Naive thymus-derived CD4-positive, alpha-beta T cell (primary cell): ENCODE measurements at places on chromosomes 11 and 22.
A peak's percentile ranks its signal among the peaks of the same experiment; 100 is the strongest.

- H3K27me3 ChIP-seq, result no peaks in the 10 kb centered on the region
- peak within 1 kb of the TSS; percentile 82 for H3K4me3 ChIP-seq
Observed at GRCh38 chr22:19291580-19292457, at the start of gene CLTCL1. Gene CLTCL1 (minus strand): TSS chr22:19291719. CDS start chr22:19291641, 78 bp downstream.

- no peak for DNase-seq
- H3K36me3 ChIP-seq, result no peaks in the 10 kb centered on the region
- H3K27ac ChIP-seq, result no peak overlapping the region
Observed at GRCh38 chr22:50713571-50714056, 24.4 kb upstream of the ACR start.

DNA sequence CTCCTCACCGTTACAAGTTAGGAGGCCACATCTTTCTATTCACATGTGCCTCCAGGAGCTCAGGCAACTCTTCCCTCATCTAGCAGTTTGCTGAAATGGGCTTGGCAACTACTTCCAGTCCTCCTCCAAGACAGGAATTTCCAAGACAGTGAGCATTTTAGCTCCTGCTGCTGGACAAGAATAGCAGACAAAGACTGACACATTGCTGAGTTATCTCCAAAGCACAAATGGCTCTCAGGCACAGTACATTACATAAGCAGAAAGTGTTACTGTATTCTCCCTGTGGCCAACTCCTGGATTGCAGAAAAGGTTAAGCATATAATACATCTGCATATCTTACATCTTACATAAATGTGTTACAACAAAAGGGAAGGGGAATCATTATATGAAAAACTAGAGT lies 83.2 kb upstream of the POU2AF2 start:
- no peak overlapping the region for H3K27ac ChIP-seq
- H3K4me3 ChIP-seq, result no peak overlapping the region
- no peaks in the 10 kb centered on the region for H3K27me3 ChIP-seq
- H3K36me3 ChIP-seq, result no peaks in the 10 kb centered on the region
- DNase-seq, result no peak

DNA sequence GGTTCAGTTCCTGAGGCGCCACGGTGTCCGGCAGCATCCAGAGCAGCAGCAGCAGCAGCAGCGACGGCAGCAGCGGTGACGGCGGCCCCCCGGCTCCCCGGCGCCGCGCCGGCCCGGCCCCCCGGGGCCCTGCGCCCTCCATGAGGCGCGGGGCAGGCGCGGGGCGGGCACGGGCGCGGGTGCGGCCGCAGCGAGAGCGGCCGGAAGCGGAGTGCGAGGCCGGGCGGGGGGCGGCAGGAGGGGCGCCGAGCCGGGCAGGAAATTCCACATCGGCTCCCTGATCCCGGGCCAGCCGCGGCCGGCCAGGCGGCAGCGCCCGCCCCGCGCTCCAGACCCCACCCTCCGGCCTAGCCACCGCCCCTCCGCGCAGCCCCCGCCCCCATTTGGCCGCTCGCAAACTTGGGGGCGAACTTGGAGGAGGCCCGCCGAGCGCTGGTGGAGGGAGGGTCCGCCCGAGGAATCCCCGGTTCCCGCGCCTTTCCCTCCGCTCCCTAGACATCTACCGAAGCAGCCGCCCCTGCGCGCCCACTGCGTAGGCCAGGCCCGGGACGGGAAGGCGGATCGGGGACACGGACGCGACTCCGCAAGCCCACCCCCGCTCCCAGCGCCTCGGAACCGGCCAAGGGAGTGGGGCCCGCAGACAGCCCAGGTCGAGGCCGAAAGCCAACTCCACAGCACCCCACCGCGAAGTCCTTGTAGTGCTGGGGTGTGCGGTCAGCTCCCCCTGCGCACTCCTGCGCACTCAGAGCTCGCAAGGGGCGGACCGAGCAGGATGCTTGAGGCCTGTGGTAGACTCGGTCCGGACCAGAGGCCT lies at the start of gene SCARF2:
Gene SCARF2, minus strand, starts transcription at position 213 of the 814 bp plus-strand sequence. Its CDS starts 71 bp downstream, at position 142.
- H3K4me1 ChIP-seq, result peaks cover 11% of the 10 kb centered on the region
- DNase-seq, result no peak
- no peak within 1 kb of the TSS for H3K27ac ChIP-seq
- peaks cover 19% of the 10 kb centered on the region for H3K36me3 ChIP-seq
- peaks cover 23% of the 10 kb centered on the region for H3K27me3 ChIP-seq
- peak within 1 kb of the TSS; percentile 48 for H3K4me3 ChIP-seq

GRCh38 chr11:45961751-45962240 lies 39.3 kb downstream of the LARGE2 start:
- H3K36me3 ChIP-seq, result peaks cover 14% of the 10 kb centered on the region
- no peak overlapping the region for H3K27ac ChIP-seq
- no peaks in the 10 kb centered on the region for H3K27me3 ChIP-seq

GRCh38 chr11:126477535-126478305 lies 122.2 kb downstream of the ST3GAL4 start:
- no peaks in the 10 kb centered on the region for H3K27me3 ChIP-seq
- no peaks in the 10 kb centered on the region for H3K36me3 ChIP-seq
- no peak overlapping the region for H3K27ac ChIP-seq
- peak; percentile 20 for DNase-seq
- no peak overlapping the region for H3K4me3 ChIP-seq
- H3K4me1 ChIP-seq, result peaks cover 13% of the 10 kb centered on the region

- peaks cover 4% of the 10 kb centered on the region for H3K4me1 ChIP-seq
Observed at GRCh38 chr11:124080327-124081001, 34.8 kb upstream of the VWA5A start.

DNA sequence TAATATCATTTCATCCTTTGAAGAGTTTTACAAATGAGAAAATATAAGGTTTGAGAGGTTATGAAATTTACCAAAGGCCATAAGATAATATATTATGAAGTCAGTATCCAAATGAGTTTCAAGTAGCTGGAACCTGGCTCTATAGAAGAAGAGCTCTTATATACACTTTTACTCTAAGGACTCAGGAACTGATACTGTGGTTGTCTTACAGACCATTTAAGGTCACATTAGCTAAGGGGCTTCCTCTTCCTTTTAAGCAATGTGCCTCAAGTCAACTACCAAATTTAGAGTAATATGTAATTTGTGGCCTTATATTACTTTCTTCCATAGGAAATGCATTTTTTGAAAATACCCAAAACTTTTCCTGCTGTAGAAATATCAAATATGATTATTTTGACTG lies 369.3 kb downstream of the DLG2 start:
- no peaks in the 10 kb centered on the region for H3K4me1 ChIP-seq
- no peak for DNase-seq
- H3K27ac ChIP-seq, result no peak overlapping the region
- no peaks in the 10 kb centered on the region for H3K27me3 ChIP-seq
- no peaks in the 10 kb centered on the region for H3K36me3 ChIP-seq

- H3K4me3 ChIP-seq, result no peak overlapping the region
- H3K27ac ChIP-seq, result no peak overlapping the region
- DNase-seq, result peak; percentile 29
- H3K36me3 ChIP-seq, result peaks cover 72% of the 10 kb centered on the region
- no peaks in the 10 kb centered on the region for H3K27me3 ChIP-seq
Observed at GRCh38 chr11:126194121-126194543, 17.3 kb downstream of the RPUSD4 start.

DNA sequence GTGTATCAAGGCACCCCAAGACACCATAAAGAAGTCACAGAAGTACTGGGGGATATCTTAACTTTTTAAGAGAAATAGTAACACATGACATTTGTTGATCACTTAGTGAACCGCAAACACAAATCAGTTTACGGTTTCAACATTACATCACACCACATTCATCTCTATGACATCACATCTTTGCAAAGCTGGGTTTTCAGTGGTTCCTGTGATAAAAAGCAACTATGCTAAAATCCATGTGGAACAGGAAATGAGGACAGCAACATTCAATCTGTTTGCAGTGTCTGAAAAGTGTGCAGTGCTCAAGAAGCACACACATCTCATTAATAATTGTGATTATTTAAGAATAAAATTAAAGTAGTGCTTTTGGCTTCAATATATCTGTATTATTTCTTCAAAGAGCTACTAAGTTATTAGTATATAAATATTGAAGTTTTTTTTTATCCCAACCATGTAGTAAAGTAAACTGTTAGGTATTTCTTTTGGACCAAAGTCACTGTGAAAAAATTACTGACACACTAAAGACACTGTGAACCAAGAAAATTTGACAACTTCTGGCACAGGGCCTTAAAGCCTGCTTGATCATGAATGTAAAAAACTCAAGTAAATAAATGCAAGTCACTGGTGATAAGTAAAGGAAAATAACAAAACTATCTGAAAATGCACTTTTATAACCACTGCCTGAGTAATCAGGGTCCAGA lies 156.0 kb upstream of the SOX6 start:
- no peaks in the 10 kb centered on the region for H3K36me3 ChIP-seq
- H3K4me3 ChIP-seq, result no peak overlapping the region
- H3K4me1 ChIP-seq, result no peaks in the 10 kb centered on the region
- H3K27ac ChIP-seq, result no peak overlapping the region
- H3K27me3 ChIP-seq, result no peaks in the 10 kb centered on the region

- DNase-seq, result no peak
- H3K27me3 ChIP-seq, result no peaks in the 10 kb centered on the region
- H3K4me3 ChIP-seq, result no peak overlapping the region
Observed at GRCh38 chr11:95108159-95108611, 18.5 kb downstream of the ENDOD1 start.

DNA sequence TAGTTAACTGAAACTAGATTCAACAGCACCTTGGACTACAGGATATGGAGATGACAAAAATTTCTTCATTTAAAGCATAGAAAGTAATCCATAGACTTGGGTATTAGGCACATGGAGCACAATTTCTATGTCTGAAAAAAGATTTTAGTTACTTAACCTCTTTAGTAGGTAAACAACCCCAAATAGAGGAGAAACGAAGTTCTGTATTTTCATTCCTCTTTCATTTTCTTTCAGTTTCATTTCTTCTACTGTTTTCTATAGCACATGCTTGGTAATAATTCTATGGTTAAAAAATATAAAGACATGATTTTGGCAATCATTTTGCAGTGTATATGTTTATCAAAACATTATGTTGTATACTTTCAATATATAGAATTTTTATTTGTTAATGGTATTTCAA lies 99.5 kb downstream of the CASP12 start:
- no peaks in the 10 kb centered on the region for H3K36me3 ChIP-seq
- peak overlapping the region; percentile 45 for H3K4me3 ChIP-seq
- no peak for DNase-seq
- H3K27ac ChIP-seq, result peak overlapping the region; percentile 34

- peaks cover 53% of the 10 kb centered on the region for H3K4me1 ChIP-seq
- DNase-seq, result no peak
- peak overlapping the region; percentile 80 for H3K27ac ChIP-seq
- H3K36me3 ChIP-seq, result no peaks in the 10 kb centered on the region
Observed at GRCh38 chr11:1853376-1854131, 670 bp downstream of the LSP1 start.

- no peak overlapping the region for H3K27ac ChIP-seq
- H3K36me3 ChIP-seq, result no peaks in the 10 kb centered on the region
- H3K4me3 ChIP-seq, result peak overlapping the region; percentile 40
- H3K4me1 ChIP-seq, result no peaks in the 10 kb centered on the region
- no peaks in the 10 kb centered on the region for H3K27me3 ChIP-seq
Observed at GRCh38 chr22:39348909-39349505, 784 bp upstream of the SYNGR1 start.

- no peak overlapping the region for H3K4me3 ChIP-seq
- no peaks in the 10 kb centered on the region for H3K27me3 ChIP-seq
- H3K4me1 ChIP-seq, result no peaks in the 10 kb centered on the region
- no peaks in the 10 kb centered on the region for H3K36me3 ChIP-seq
Observed at GRCh38 chr11:79193663-79194310, 247.0 kb downstream of the TENM4 start.

- no peak for DNase-seq
- H3K36me3 ChIP-seq, result peaks cover 6% of the 10 kb centered on the region
- peaks cover 21% of the 10 kb centered on the region for H3K4me1 ChIP-seq
Observed at GRCh38 chr11:70272009-70272408, 1.5 kb downstream of the PPFIA1 start.

DNA sequence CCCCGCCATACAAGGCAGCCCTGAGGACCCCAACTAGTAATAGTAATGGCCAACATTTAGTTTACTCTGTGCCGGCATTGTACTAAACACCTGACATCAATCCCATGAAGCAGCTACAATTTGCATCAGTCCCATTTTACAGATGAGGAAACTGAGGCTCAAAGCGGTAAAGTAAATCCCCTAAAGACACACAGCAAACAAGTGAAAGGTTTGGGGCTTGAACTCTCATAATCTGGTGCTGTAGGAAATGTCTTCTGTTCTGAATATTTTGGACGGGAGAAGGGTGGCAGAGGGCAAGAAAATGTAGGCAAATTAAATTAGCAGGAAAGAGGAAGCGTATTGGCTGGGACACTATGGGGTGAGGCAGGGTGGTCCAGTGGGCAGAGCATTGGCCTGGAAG lies 160.3 kb upstream of the SYT13 start:
- no peaks in the 10 kb centered on the region for H3K27me3 ChIP-seq
- H3K36me3 ChIP-seq, result no peaks in the 10 kb centered on the region
- no peak overlapping the region for H3K4me3 ChIP-seq
- no peak for DNase-seq

DNA sequence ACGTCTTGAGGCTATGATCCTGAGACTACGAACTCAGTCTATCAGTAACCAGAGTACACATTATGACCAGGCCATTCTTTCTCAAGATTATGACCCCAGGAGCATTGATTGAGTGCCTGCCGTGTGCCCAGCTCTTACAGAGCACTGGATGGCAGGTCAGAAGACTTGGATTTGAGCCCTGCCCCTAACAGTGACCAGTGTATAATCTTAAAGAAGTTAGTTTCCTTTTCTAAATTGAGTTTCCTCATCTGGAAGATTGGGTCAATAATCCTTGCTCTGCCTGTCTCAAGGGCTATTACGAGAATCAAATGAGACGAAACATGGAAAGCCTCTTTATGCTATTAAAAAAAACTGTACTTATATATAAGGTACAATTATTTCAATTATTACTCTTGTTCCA lies 38.2 kb downstream of the SLCO2B1 start:
- no peaks in the 10 kb centered on the region for H3K4me1 ChIP-seq
- no peak overlapping the region for H3K4me3 ChIP-seq
- DNase-seq, result no peak
- no peaks in the 10 kb centered on the region for H3K27me3 ChIP-seq

DNA sequence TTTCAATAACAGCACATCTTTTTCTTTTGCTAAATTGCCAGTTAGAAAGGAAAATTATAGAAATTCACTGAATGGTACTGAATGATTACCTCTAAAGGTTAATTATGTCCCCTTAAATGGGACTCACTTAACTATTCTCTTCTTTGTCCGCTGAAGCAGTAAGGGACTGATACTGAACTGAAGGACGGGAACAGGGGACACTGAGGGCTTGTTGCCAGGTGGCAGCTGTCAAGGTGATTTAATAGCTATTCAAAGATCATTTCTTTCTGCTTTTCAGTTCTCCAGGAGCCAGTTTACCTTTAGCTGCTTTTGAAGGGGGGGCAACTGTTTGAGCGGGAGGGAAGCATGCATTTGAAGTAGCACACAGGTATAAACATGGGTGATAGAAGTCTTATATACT lies 325.4 kb upstream of the CCDC90B start:
- DNase-seq, result no peak
- H3K27ac ChIP-seq, result no peak overlapping the region
- H3K36me3 ChIP-seq, result no peaks in the 10 kb centered on the region
- H3K27me3 ChIP-seq, result no peaks in the 10 kb centered on the region

DNA sequence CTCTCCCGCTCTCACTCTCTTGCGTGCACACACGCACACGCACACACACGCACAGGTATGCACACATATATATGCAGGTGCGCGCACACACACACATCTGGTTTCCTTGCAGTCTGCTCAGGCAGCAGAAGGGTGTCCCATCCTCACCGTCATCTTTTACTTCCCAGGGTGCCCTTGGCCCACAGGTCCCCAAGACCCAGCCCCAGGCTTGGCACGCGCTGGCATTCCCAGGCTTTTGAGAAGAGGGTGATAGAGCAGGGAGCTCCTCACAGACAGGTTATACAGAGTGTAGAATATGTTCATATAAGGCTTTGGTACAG lies 52.0 kb upstream of the SPATA19 start:
- H3K36me3 ChIP-seq, result no peaks in the 10 kb centered on the region
- H3K4me3 ChIP-seq, result no peak overlapping the region
- H3K27ac ChIP-seq, result no peak overlapping the region
- H3K4me1 ChIP-seq, result no peaks in the 10 kb centered on the region
- H3K27me3 ChIP-seq, result no peaks in the 10 kb centered on the region
